Glutamatergic neuron (in vitro differentiated cells): ENCODE measurements at places on chromosomes 12 and 14. TPM values are rescaled to one million over a fixed set of nuclear protein-coding genes. Genes with fewer than 3 reads are reported as not detected.

Gene PNN
- 102 TPM for total RNA-seq

Gene CIDEB
- total RNA-seq: 1.8 TPM

Gene PAPOLA
- total RNA-seq: 169 TPM

Gene PDZRN4
- total RNA-seq: 1.5 TPM

Gene IGF1
- total RNA-seq: not detected

Gene C12orf50
- 0.25 TPM for total RNA-seq

Gene FGF6
- total RNA-seq: not detected

Gene HAL
- not detected for total RNA-seq

Gene CPNE6
- total RNA-seq: 0.44 TPM

Gene PLEKHD1
- 1.3 TPM for total RNA-seq

Gene RFX4
- not detected for total RNA-seq

Gene STAT6
- total RNA-seq: 34.4 TPM

Gene APOF
- total RNA-seq: not detected

Gene MMP17
- 65.8 TPM for total RNA-seq

Gene PZP
- not detected for total RNA-seq

Gene FAM186B
- total RNA-seq: not detected

Gene MNAT1
- 45.2 TPM for total RNA-seq

Gene ZFC3H1
- total RNA-seq: 66.7 TPM

Gene CISTR
- total RNA-seq: not detected

Gene ADSS1
- total RNA-seq: 45.1 TPM

Gene OTX2
- 18.8 TPM for total RNA-seq

Gene MYH6
- total RNA-seq: not detected

Gene CLEC14A
- total RNA-seq: 0.96 TPM

Gene CCDC38
- total RNA-seq: not detected

Gene ADCK1
- total RNA-seq: 5.6 TPM

Gene KIF5A
- total RNA-seq: 314 TPM
